ENCODE measurements at places on chromosomes 12 and 14.

DNA sequence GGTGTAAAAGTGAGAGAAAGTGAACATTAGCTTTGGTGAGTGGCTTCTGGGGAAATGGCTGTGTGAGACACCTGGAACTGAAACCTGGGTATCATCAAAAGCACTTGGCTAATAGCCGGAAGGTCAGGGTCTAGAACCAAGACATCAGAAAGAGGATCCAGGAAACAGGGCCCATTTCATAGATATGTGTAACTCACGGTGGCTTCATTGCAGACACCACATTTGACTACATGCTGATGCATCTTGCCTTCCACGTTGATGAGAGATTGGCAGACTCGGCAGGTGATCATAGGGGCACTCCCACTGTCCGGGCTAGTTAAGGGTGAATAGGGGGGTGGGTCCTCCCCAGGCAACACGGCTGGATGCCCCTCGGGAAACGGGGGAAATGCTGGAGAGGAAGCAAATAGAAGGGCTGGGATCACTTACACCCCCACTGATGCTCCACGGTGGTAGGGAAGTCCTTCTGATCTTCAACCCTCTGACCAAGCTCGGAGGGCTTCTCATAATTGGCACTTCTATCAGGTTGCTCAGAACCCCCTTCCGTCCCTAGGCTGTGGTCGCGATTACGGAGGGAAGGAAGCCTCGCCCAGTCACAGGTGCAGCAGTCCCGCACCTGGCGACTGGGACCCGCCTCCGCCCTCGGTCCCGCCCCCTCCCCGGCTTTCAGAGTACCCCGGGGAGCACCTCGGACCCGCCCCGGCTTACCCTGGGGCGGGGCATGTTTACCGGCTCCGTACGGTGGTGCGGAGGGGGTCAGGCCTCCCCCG is 593 bp downstream of the PIP4P1 start:
- no peak for DNase-seq

DNA sequence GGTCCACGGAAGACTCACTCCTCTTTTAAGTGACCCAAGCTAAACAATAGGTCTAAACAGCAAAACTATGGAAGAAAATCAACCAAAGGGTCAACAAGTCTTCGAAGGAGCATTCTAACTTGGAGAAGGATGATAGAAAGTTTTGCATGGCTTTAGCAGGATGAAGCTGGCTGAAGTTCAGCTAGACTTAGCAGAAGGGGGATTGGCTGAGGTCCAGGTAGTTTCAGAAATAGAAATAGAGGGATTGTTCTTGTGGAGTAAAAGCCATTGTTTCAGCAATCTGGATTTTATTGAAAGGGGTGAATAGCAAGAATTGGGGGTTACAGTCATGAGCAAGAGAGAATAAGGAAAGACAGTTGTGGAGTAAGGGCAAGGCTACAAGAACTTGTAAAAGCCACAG is 84.7 kb upstream of the TSPAN8 start:
- DNase-seq = no peak

DNA sequence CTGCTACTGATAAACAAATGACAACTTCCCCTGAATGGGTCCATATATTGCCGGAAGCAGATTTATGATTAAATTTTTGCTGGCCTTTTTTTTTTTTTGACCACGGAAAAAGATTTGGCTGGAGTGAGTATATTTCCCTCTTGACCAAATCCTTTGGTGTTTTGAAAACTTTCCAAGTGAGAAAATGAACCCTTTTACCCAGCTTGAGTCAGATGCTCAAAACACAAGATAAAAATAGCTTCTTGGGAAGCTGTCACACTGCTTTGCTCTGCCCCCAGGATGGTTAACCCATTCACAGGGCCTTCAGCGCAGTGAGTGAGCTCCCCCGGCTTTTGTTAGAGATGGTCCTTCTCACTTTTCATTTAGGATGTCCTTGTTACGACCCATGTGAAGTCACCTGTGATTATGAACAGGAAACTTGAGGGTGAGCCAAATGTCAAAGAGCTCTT is 224.3 kb downstream of the PELI2 start:
- no peak for DNase-seq

DNA sequence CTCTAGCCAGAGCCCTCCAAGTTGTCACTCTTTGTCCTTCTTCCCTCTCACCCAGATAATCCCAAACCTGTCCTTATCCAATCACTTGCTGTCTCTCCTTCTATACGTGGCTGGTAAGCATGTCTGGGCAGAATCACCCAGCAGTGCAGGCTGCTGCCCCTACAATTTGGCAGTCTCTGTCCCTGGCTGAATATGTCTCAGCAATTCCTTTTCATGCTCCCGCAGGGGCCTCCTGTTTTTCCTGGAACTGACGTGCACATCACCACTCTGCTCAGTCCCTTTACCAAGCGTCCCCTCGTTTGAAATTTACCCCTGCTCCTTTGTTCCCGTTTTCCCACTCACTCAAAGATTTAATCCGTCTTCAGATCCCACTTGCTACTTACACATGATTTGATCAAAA is 80.0 kb downstream of the ST8SIA1 start:
- DNase-seq = no peak

- no peak for DNase-seq
These were observed 311.1 kb upstream of the DIO2 start for GRCh38 chr14:80522411-80522810.

GRCh38 chr14:69354383-69355153 is 43.5 kb downstream of the ERH start:
- DNase-seq = peak; percentile 89
